ENCODE measurements at places on chromosomes 2 and 18. TPM values are rescaled to one million over a fixed set of nuclear protein-coding genes. Genes with fewer than 3 reads are reported as not detected.

DNA sequence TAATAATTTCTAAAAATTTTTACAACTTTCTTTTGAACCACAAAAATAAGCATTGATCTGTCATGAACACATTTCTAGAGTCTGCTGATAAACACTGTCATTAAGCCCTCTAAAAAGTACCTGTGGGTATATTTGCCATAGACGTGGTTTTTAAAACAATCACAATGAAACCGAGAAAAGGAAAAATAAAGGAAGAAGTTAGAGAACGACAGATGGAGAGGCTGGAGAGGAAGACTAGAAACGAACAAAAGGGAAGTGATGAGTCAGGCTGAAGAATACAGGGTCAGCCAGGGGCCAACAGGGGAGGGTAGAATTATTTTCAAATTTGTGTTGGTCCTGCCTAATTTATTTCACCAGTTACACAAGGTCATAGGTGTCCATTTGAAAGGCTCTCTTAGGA, 62.0 kb downstream of the MYL12B start:
- H3K27me3 ChIP-seq = no peaks in the 10 kb centered on the region
- H3K4me1 ChIP-seq = no peaks in the 10 kb centered on the region
- H3K27ac ChIP-seq = no peak overlapping the region
- DNase-seq = no peak

- H3K4me1 ChIP-seq = peaks cover 6% of the 10 kb centered on the region
- H3K36me3 ChIP-seq = no peaks in the 10 kb centered on the region
- no peak for DNase-seq
- no peak overlapping the region for H3K4me3 ChIP-seq
- no peaks in the 10 kb centered on the region for H3K27me3 ChIP-seq
These were observed 133.9 kb downstream of the ZNF532 start for GRCh38 chr18:58998401-58999203.

GRCh38 chr18:10033016-10033399, 119.2 kb downstream of the VAPA start:
- peaks cover 29% of the 10 kb centered on the region for H3K4me1 ChIP-seq
- H3K36me3 ChIP-seq = no peaks in the 10 kb centered on the region
- no peak for DNase-seq
- H3K27ac ChIP-seq = peak overlapping the region; percentile 7

RND3 gene
- total RNA-seq = 13.0 TPM
